CD4-positive, alpha-beta T cell (primary cell): ENCODE measurements at places on chromosomes 6 and 20.

DNA sequence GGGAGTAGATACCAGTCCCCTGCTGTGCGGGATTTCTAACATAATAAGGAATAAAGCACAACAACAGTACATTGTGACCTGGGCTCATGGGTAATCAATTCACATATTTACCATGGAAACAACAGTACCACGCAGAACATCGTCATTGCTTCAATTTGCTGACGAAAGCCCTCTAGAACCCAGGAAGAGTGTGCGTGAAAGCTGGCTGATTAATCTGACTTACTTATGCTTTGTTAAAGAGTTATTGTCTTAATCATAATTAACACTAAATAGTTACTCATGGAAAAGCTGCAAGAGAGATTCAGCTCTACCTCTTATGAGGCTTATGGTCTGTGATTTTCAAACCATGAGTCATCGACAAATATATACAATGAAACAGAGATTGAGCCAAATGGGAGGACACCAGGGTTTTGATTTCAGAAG is 644.3 kb upstream of the AGPAT4 start:
- no peak for DNase-seq

DNA sequence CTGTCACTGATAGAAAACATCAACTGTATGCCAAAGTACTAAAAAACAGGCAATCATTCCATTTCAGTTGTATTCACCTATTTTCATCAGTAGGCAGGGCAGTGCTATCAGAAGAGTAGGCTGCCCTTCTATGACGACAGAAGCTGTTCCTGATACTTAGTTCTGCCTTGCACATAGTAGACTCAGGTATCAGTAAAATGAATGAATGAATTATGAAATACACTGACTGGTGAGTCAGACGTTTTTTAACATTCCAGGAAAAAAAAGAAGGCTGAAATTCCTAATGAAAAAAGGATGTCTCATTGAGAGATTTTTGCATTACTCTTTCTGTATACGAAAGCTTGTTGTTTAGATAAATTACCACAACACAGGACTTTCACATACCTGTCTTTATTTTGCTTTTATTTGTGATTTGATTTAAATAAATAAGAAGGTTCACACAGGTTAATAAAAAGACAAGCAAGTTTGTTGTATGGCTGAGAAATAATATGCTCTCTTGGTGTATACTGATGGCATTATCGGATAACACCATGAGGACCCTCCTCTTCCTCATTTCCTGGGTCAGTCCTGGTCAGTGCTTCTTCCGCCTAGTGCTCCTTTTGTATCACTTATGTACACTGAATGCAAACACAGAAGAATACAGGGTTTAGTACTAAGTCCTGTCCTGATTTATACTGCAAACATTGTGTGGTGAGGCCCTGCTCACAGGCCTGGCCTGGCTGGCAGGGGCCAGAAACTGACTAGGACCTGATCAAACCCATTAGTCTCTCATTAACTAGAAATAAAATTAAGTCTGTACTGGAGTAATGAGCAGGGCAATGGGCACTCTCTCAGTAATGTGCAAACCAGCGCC is 39.4 kb upstream of the SPDEF start:
- DNase-seq = no peak

- DNase-seq = no peak
Observed at GRCh38 chr6:12609751-12610150, 106.8 kb upstream of the PHACTR1 start.

- DNase-seq = no peak
Observed at GRCh38 chr6:104531646-104532045, 328.1 kb downstream of the HACE1 start.

DNA sequence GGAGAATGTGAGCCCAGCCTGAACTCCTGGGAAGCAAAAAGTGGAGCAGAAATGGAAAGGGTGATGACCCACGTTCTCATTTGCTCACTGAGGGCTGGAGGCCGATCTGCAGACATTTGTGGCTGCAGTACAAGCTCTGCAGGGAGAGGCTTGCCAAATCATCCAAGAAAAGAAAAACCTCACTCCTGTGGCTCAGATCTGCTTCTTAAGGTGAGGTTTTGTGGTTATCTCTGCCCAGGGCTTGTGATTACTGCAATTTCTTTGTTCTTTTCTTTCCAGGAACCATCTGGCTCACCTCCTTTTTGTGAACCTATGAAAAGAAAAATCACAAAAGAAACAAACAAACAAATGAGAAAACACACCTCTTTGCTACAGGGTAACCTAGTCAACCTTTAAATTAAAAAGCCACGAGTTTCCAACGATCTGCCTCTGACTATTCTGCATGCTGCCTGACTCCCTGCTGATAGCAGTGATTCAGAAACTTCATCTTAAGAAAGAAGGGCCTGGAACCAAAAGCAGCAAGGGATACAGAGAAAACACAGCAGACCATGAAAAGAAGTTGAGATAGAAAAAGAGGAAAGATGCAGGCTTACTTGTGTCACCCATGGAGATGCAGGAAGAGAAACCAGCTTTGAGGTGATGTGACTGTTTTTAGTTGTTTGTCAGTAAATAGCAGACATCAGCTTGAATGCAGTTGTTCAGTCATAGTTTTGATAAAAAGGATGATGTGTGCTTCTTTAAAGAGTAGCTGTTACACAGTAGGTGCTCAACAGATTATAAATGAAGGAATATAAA is 165.1 kb downstream of the LMBRD1 start:
- no peak for DNase-seq

DNA sequence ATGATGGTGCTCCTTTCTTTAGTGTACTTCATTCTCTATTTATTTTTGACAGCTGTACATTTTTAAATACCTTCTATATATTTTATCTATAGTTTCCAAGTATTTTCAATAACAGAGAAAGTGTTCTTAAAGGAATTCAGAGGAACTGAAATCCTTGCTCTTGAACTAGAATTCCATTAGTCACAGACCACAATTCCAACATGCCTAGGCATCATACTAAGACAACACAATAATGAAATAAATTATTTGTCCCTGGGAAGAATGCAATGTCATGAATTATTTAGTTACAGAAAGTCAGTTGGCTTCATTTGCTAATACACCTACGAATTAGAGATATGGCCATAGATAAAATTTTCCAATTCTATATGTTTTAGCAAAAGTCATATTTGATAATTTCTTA is 671.2 kb downstream of the EPHA7 start:
- DNase-seq = no peak

DNA sequence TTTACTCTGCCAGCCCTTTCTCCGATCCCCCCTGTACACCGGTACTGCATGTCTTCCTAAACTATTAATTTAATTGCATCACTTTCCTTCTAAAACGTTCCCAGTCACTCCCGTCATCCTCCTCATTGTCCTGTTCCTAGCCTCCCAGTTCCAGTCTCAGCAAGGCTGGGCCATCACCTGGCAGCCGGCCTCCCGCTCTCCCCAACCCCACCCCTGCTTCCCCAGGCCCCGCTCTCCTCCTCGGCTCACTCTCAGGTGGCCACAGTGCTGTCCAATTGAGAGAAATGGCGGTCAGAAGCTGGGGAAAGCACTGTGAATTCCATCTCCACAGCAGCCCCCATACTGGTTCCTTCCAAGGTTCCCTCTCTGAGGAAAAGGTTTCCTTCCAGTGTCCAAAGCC is 8.9 kb downstream of the PDE10A start:
- DNase-seq = no peak

DNA sequence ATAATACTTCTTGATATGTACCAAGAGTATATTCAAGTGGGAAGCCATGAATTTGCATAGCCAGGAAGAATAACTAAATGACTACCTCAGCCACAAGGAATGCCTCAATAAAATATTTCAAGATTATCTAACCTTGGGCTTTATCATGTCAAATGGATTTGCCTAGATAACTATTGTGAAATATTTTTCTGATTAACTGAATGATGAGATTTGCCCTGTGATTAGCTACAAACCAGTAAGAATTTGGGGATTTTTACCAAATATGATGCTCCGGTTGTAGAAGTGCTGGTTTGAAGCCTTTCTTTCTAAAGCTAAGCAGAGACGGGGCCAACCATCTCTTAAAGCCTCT is 125.6 kb upstream of the LAMP5 start:
- no peak for DNase-seq

- no peak for DNase-seq
Observed at GRCh38 chr6:25485821-25486534, 166.0 kb upstream of the SCGN start.

DNA sequence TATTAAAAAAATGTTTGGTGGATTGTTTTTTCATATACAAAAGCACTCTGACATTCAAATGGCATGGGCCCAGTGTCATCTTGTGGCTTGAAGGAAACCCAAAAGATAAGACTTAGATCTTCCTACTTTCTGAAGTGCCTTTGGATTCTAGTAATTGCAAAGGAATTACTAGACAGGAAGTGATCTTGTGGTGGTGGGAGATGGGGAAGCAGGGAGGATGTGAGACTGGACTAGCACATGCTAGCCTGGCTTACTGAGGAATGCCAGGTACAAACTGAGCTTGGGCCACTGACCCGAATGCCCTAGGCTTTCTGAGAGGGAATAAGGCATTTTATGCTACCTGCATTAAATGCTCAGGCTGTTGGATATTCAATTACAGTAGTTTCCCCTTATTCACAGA is 59.0 kb downstream of the AFG1L start:
- no peak for DNase-seq

- no peak for DNase-seq
Observed at GRCh38 chr6:155994086-155994485, 538.4 kb upstream of the NOX3 start.

- DNase-seq = no peak
Observed at GRCh38 chr20:47454298-47455132, 47.2 kb upstream of the NCOA3 start.
